Activated T-cell treated with anti-CD3 and anti-CD28 coated beads, Interleukin-2, amount 50 U/mL, for 72 hours (primary cell): ENCODE measurements at places on chromosomes 6 and 20. TPM values are rescaled to one million over a fixed set of nuclear protein-coding genes. Genes with fewer than 3 reads are reported as not detected.

- peak overlapping the region; percentile 78 for H3K27ac ChIP-seq
- H3K4me3 ChIP-seq, result no peak overlapping the region
- no peaks in the 10 kb centered on the region for H3K27me3 ChIP-seq
- no peak for DNase-seq
- H3K36me3 ChIP-seq, result peaks cover 14% of the 10 kb centered on the region
Measured at GRCh38 chr6:33397541-33397940, 5.9 kb downstream of the KIFC1 start.

DNA sequence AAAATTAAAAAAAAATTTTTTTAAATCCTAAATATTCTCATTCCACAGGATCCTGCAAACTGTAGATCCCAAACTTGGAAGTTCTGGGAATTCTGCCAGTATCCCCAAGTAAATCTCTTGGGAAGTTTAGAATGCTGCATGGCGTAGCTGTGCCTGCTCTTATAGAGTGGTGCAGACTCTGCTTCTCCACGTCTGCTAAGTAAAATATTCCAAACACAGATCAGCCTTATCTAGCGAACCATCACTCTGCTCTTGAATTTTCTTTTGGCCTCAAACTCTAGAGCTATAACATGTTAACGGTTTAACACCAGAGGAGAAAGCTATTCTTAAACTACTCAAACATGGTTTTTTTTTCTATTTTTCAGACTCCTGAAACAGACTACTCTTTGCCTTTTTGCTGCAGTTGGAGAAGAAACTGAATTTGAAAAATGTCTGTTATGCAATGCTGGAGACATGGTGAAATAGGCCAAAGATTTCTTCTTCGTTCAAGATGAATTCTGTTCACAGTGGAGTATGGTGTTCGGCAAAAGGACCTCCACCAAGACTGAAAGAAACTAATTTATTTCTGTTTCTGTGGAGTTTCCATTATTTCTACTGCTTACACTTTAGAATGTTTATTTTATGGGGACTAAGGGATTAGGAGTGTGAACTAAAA, 138.5 kb upstream of the AKAP12 start:
- H3K4me1 ChIP-seq, result peaks cover 17% of the 10 kb centered on the region
- H3K36me3 ChIP-seq, result peaks cover 12% of the 10 kb centered on the region
- no peak for DNase-seq
- H3K4me3 ChIP-seq, result no peak overlapping the region

The COX4I2 gene
- total RNA-seq, result not detected

The C20orf96 gene
- total RNA-seq, result 9.4 TPM
